Stimulated activated CD4-positive, alpha-beta T cell treated with anti-CD3 and anti-CD28 coated beads, TNF-alpha, amount 100 ng/mL, for 4 hours (primary cell): ENCODE measurements at places on chromosomes 4 and X.

GRCh38 chrX:124256216-124256615 lies 76.2 kb upstream of the TEX13D start:
- no peak for DNase-seq

DNA sequence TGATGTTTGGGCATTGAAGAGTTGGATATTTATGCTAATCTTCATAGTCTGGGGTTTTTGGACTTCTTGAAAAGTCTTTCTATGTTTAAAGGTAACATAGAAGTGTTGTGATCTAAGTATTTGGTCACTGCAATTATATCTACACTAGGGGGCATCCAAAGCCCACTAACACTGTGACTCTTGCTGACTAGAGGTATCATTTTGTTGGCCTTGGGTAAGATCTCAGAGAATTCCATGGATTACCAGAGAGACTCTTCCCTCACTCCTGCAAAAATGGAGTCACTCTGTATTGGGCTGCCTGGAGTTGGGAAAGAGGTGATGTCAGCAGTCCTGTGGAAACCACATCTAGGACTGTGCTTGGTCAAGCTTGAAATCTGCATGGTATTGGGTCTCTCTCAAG lies 1077.6 kb downstream of the FAM133A start:
- no peak for DNase-seq

- DNase-seq = no peak
Observed at GRCh38 chr4:168585168-168586091, 88.6 kb downstream of the PALLD start.

- DNase-seq = no peak
Observed at GRCh38 chr4:173051716-173052115, 116.9 kb upstream of the GALNT7 start.

- DNase-seq = peak; percentile 16
Observed at GRCh38 chr4:122450847-122451246, 5.7 kb downstream of the IL2 start.

DNA sequence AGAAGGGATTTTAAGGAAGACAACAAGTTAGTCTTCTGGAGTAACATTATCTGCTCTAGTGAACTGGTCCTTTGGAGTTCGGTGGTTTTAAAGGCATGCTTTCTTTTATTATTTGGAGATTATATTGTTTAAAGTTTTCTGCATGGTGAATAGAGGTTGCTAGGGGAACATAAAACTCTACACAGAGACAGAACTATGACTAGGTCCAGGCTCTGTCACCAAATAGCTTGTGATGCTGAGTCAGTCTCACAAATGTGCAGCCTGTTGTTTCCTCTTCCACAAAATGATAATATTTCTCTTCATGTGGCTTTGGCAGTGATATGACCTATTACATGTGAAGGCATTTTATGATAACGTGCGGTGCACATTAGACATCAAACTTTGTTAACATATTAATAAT lies 132.6 kb downstream of the PACRGL start:
- DNase-seq = no peak

- DNase-seq = no peak
Observed at GRCh38 chr4:168509786-168510185, 12.9 kb downstream of the PALLD start.

GRCh38 chr4:185826381-185826780 lies 14.4 kb upstream of the SORBS2 start:
- DNase-seq = no peak

- no peak for DNase-seq
Observed at GRCh38 chrX:130741151-130741550, 161.9 kb downstream of the ENOX2 start.

GRCh38 chr4:124090021-124090420 lies 622.5 kb downstream of the ANKRD50 start:
- no peak for DNase-seq

DNA sequence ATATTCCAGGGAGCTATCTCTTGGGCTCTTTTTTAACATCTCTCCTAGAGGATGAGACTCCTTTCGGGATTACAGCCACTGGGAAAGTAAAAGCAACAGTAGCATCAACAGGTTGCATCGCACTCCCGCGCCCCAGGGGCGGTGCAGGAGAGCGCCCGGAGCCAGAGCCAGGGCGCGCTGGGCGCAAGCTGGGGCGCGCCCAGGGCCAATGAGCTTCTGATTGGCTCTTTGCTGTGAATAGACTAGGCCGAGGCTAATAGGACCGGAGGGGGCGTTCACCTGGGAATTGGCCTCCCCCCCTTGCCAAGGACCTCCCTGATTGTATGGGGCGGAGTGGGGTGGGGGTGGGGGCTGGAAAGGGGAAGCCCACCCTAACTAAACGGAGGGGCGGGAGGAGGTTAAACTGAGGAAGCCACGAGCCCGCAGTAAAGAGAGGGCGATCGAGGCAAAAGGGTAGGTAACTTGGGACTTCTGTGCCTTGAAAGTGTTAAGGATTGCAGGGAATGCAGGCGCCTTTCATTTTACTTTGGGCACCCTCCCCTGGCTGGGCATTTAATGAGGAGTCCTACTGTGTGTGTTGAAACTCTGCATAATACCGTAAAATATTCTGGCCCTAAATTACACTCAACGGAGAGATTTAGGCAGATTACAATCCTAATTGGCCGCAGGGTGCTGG lies 1.1 kb upstream of the ATOH1 start:
- no peak for DNase-seq

- no peak for DNase-seq
Observed at GRCh38 chr4:150012851-150013360, 65.3 kb upstream of the DCLK2 start.

DNA sequence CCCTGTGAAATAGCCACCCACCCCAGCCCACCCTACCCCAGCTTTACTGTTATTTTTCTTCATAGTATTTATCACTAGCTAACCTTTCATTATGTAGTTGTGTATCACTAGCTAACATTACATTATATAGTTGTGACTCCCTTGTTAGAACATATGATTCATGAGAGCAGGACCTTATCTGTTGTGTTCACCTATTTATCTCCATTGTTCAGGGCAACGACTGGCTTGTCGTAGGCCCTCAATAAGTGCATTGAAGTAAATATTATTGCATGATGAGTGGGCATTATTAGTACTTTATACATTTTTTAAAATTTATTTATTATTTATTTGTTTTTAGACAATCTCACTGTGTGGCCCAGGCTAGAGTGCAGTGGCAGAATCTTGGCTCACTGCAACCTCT lies 4.2 kb downstream of the SMARCAD1 start:
- DNase-seq = no peak

- no peak for DNase-seq
Observed at GRCh38 chrX:49878128-49878833, 1.0 kb upstream of the USP27X start.

- no peak for DNase-seq
Observed at GRCh38 chrX:148333989-148334388, 166.4 kb upstream of the AFF2 start.

DNA sequence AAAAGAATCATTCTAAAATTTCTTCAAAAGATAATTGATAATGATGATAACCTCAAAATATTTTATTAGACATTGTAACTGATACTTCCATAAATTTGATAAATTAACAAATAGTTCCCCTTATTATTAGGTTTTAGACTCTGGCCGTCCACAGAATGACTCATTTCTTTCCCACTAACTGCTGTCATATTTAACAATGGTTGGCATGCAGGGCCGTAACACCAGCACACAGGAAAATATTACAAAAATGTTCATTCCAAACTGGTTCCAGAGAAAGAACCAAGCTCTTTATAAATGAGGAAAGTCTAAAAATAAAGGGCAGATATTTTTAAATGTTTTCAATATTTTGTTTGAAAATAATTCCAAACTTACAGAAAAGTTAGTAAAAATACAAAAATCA lies 28.2 kb downstream of the WDFY3 start:
- no peak for DNase-seq

DNA sequence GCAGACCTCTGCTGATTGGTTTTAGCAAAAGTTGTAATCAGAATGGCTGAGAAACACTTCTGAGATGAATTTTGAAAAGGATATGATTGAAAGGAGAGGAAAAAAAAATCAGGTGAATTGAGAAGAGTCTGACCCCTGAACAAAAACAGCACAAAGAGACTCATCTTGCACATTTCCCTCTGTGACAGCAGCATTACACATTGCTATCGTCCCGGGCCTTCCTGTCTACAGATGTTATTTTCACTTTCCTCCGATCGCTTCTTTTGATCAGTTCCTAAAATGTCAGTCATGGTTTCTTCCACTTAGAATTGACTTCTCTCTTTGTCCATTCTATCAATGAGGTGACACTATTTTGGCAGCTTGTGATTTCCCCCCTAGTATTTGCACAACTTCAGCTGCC lies 262.6 kb downstream of the GPC3 start:
- no peak for DNase-seq

GRCh38 chrX:66015152-66015831 lies 24.6 kb downstream of the VSIG4 start:
- no peak for DNase-seq

DNA sequence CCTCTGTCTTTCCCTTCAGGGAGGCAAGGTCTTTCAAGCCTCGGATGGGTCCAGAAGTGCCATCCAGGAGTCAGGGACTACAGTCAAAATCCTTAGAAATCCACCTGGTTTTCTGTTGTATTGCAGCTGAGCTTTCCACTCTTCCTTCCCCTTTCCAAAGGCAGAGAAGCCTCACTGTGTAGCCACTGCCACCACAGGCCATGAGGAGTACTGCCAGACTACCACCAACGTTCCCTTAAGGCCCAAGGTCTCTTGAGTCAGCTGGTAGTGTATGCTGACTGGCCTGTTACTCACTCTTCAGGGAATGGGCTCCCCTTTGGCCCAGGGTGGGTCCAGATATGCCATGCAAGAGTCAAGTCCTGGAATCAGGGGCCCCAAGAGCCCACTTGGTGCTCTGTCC lies 1454.1 kb downstream of the PCDH19 start:
- no peak for DNase-seq

GRCh38 chr4:56762484-56763250 lies 58.8 kb downstream of the SPINK2 start:
- DNase-seq = no peak

DNA sequence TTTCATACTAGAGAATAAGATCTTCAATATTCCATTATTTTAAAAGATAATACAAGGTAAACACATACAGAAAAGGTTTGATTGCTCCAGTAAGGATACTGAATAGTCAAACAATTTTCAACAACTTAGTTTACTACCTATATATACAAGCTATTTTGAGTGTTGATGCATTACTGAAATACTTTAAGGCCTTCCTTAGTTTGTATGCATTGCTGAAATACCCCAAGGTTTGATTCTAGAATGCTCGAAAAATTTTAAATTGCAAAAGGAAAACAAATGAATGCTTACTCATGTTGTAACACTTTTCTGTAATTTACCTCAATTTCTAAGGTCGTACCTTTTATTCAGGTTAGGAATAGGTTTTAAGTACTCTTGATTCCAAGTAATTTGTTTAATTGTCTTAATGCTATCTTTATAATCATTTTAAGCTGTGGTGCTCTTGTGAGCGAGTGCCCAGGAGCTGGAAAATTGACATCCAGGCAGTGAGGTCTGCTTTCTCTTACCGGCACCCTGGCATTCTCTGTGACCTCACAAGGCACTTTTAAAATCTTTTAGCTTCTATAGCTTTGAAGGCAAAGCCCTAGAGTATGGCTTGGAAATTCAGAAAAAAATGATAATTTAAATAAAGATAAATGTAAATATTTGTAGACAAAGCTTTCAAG lies 114.0 kb downstream of the BMPR1B start:
- DNase-seq = no peak

- no peak for DNase-seq
Observed at GRCh38 chr4:54992266-54992665, 133.1 kb downstream of the KDR start.

- DNase-seq = no peak
Observed at GRCh38 chr4:22903913-22904312, 211.2 kb downstream of the GBA3 start.

DNA sequence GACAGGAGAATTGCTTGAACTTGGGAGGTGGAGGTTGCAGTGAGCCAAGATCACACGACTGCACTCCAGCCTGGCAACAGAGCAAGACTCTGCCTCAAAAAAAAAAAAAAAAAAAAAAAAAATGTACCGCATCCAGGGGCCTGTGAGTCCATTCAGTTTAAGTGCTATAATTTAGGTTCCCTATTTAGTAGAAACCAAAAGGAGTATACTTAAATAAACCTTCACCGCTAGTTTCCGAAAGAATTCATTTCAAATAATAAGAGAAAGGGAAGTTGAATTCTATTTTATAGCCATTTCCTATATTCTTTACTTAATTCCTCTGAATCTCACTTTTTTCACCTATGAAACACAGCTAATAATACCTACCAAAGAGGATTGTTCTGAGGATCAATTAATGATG lies 20.8 kb upstream of the LRBA start:
- DNase-seq = no peak

GRCh38 chr4:118757761-118758251 lies 72.6 kb downstream of the METTL14 start:
- no peak for DNase-seq

GRCh38 chr4:38757945-38758600 lies 24.7 kb downstream of the TLR10 start:
- DNase-seq = no peak

DNA sequence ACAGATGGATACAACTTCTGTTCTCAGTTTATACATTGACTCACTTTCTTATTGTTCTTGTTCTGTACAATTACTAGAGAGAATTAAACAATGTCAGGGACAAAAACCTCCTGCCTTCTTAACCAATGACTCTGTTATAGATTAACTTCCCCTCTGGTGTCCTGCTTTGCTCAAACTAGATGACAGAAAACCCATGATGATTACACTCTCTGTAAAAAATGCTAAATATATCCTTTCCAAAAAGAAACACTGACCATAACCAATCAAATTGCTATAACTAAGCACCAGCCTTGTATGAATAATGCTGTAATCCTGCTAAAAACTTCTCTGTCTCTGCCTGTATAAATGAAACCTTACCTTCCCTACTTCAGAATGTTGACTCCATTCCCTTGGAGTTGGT lies 29.8 kb upstream of the IL13RA2 start:
- no peak for DNase-seq

DNA sequence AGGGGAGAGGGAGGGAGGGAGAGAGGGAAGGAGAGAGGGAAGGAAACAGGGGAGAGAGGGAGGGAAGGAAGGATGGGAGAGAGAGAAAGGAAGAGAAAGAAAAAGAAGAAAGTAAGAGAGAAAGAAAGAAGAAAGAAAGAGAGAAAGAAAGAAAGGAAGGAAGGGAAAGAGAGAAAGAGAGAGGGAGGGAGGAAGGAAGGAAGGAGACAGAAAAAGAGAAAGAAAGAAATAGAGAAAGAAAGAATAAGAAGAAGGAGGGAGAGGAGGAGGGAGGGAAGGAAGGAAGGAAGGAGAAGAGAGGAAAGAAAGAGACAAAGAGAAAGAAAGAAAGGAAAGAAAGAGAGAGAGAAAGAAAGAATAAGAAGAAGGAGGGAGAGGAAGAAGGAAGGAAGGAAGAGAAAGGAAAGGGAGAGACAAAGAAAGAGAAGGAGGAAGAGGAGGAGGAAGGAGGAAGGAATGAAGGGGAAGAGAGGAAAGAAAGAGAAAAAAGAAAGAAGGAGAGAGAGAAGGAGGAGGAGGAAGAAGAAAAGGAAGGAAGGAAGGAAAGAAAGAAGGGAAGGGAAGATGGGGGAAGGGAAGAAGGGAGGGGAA lies 189.6 kb downstream of the PARM1 start:
- no peak for DNase-seq

GRCh38 chr4:76783836-76784235 lies 114.1 kb downstream of the SOWAHB start:
- DNase-seq = no peak

GRCh38 chr4:4386736-4387392 lies at the start of gene NSG1:
NSG1 (plus strand) TSS chr4:4387102; CDS start chr4:4387630, 528 bp downstream.
- no peak for DNase-seq

GRCh38 chr4:38160487-38161207 lies 200.4 kb downstream of the PTTG2 start:
- DNase-seq = peak; percentile 36
